Umbilical cord (tissue), 2 donors: ENCODE measurements at places on chromosomes 13 and 19. TPM values are rescaled to one million over a fixed set of nuclear protein-coding genes. Genes with fewer than 3 reads are reported as not detected.

DNA sequence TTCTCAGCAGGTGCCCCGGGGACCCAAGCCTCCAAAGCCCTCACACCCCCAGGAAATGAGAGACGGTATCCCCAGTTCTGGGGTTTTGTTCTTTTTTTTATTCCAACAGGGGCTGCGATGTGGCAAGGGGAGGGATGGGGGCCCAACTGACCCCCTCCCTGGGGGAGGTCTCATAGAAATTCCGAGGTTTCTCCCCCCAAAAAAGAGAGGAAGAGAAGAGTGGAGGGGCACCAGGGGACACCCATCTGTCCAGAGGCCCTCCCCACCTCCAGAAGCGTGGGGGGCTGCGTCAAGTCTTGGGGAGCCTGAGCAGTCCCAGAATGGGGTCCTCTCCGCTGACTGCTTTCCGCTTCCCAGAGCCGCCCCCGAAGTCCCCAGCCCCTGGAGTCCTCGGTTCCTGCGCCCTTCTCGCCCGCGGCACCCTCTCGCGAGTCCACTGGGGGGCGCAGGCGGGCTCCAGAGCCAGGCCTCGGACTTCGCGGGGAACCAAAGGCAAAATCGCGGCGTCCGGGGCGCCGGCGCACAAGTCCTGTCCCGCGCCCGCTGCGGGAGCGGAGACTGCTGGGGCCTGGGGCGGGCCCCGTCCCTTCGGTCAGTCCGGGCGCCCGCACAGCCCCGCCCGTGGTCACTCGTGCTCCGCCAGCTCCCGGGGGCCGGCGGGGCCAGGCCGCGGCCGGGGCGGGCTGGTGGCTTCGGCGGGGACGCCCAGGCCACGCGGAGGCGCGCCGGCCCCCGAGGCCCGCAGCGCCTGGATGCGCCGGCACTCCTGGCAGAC, 4.4 kb upstream of the ATP1A3 start:
- no peak for DNase-seq

- no peak for DNase-seq
Observed at GRCh38 chr19:41206456-41206855, 12.6 kb upstream of the AXL start.

DNA sequence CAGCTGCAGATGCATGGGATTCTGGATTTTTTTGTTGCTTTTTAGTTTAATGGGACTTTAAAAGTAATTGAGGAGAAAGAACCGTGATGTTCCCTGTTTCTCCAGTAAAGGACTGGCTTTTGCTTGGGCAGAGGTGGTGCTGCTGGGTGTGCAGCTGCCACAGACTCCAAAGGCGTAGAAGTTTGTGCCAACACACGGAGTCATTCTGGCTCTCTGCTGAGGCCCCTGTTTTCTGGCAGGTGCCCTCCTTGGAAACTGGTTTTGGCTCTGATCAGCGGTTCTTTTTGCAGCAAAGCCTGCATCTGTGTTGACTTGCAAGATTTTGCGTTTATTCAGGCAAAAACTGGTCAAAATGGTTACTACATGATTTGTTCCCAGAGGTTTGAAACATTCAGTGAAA, 16.0 kb upstream of the QTRT1 start:
- no peak for DNase-seq

- no peak for DNase-seq
Observed at GRCh38 chr13:101017123-101017872, 342.7 kb upstream of the TMTC4 start.

- DNase-seq: no peak
Observed at GRCh38 chr13:43728421-43728820, 58.4 kb downstream of the ENOX1 start.

GRCh38 chr19:50331994-50332243, 2.7 kb upstream of the KCNC3 start:
- no peak for DNase-seq

GRCh38 chr13:20940083-20940482, 37.5 kb upstream of the XPO4 start:
- peak; percentile 32 for DNase-seq

DNA sequence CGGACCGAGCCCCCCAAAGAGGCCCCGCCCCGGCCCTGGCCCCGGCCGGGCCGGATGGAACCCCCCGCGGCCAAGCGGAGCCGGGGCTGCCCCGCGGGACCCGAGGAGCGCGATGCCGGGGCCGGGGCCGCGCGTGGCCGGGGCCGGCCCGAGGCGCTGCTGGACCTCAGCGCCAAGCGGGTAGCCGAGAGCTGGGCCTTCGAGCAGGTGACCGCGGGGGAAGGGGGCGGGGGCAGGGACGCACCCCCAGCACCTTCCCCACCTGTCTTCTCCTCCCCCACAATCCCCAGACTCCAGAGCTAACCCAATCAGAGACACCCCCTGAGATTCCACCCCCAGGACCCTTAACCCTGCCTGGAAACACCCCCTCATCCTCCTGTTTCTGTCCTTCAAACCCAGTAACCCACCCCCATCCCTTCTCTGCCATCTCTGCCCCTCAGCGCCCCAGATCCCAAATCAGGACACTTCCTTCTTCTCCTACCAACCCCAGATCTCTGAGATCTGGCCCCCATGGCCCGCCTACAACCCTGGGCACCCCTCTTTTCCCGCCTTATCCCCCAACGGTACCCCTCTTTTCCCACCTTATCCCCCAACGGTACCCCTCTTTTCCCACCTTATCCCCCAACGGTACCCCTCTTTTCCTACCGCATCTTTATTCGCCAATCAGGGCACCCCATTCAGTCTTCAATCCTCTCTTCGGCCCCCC, 505 bp downstream of the ZSWIM4 start:
- DNase-seq: no peak

DNA sequence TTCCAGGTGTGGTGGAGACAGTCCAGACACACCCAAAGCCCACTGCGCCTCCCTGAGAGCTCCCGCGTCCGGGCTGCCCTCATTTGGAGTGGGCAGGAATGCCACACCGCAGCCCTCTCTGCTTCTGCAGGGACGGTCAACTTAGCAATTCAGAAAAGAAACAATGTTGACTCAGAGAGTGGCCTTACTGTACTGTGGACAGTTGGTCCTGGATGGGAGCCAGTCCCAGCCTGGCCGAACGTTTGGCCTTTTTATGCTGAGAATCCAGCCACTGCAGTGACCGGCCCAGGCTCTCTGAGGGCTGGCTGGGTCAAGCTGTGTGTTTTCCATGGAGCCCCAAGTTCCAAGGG, 7.2 kb downstream of the GAS6 start:
- no peak for DNase-seq

DNA sequence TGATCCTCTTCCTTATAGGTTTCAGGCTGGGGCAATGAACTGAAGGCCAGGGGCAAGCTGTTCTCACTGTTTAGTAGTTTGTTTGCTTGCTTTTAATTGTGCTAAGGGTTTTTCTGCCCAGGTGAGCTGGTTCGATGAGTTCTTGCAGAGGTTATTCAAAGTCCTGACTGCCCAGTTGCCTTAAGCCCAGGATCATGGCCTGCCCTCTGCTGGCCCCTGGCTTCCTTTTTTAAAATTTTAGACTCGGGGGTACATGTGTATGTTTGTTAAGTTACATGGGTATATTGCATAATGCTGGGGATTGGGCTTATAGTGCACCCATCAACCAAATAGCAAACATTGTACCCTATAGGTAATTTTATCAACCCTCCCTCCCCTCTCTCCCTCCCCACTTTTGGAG, 65.7 kb downstream of the ZNF536 start:
- no peak for DNase-seq

DNA sequence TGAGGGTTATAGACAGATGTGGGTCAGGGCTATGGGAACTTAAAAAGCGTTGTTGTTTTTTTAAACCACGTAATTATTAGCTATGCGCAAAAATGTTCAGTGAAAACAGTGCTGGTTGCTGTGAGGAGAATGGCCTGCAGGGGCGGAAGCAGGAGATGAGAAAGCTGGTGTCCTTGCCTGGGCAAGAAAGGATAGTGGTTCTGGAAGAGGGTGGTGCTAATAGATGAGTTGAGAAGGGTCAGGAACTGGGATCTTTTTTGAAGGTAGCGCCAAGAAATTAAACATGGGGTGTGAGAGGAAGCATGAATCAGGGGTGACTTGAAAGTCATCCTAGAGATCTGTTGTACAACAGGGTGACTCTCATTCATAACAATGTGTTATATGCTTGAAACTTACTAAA, 4.8 kb upstream of the SMG9 start:
- DNase-seq: no peak

GRCh38 chr13:47310401-47310800, 413.5 kb upstream of the HTR2A start:
- DNase-seq: no peak

DNA sequence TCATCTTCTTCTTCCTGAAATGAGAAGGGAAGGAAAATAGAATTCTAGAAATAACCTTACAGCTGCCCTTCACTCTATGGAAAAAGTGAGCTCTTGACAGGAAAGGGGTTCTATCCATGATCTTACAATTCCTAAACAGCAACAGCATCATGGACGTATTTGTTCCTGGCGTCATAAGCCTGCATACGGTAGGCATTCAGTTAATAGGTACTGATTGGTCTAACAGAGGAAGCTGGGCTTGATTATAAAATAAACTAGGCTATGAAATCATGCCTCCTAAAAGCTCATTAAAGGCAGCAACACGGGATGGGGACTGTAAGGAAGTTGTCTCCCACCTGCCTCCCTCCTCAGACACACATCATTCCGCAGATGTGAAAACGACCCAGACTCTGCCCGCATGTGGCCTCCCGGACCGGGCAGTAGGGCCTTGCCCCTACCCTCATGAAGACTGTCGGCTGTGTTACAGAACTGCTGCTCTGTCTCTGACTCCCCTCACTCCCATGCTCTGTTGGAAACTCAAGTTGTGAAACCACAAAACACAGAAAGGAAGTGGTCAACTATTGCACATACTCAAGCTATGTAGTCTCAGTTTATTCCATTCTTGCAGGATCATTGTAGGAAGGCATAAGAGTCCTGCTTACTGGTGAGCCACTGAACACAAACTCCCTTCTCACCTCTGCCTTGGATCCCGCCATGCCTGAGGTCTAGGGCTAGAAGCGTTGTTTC, 129.8 kb downstream of the DLEU7 start:
- DNase-seq: peak; percentile 52

DNA sequence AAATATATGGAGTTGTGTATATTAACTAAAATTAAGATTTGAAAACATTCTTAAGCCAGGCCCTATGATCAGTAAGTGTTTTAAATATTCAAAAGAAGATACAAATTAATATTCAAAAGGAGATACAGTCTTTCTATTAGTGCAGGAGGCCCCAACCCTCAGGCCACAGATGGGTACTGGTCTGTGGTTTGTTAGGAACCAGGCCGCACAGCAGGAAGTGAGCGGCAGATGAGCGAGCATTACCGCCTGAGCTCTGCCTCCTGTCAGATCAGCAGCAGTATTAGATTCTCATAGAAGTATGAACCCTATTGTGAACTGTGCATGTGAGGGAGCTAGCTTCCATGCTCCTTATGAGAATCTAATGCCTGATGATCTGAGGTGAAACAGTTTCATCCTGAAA, 232.9 kb downstream of the FOXO1 start:
- no peak for DNase-seq

DNA sequence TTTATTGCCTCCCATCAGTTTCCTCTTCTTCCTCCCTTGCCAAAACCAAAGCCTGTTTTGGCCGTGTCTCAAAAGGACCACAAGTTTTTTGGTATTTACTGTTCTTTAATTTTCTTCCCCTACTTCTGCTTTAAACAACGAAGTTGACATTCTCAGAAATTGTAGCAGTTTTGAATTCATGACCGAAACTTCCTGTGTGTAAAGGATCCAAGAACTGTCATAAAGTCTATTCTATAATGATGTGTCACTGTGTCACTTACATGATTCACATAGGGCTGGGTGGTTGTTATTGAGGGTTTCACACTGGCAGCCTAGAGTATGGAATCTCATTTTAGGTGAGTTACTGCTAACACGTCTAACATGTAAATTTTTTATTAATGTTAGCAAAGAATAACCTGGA, 741.0 kb upstream of the KLHL1 start:
- no peak for DNase-seq

- peak; percentile 94 for DNase-seq
Observed at GRCh38 chr19:12052497-12053169, at the start of gene ZNF878. ZNF878 (minus strand) TSS chr19:12052961; CDS start chr19:12052801, 160 bp downstream.

- peak; percentile 60 for DNase-seq
Observed at GRCh38 chr19:56252699-56253422, 19.7 kb upstream of the EDDM13 start.

DNA sequence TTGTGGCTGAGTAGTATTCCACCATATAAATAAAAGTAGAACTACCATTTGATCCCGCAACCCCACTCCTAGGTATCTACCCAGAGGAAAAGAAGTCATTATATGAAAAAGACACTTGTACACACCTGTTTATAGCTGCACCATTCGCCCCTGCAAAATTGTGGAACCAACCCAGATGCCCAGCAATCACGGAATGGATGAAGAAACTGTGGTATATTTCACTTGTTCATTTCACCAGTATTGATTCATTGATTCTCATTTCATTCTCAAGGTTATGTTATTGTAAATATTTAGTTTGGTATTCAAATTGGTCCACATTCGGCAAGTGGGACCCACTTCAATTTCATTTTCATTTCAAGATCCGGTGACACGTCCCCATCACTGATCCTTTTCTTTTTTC, 8.2 kb upstream of the RFPL4A start:
- DNase-seq: no peak

GRCh38 chr13:101783554-101783953, 331.1 kb downstream of the ITGBL1 start:
- DNase-seq: no peak

DNA sequence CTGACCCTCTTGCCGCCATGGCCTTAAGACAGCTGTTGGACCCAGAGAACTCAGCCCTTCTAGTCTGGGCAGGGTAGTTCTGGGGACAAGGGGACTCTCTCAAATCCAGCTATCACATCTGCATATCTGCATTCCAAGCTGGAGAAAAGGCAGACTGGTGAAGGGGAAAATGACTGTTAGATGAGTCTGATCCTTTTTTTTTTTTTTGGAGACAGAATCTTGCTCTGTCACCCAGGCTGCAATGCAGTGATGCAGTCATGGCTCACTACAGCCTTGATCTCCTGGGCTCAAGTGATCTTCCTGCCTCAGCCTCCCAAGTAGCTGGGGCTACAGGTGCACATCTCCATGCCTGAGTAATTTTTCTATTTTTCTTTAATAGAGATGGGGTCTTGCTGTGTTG, 114.3 kb downstream of the SIPA1L3 start:
- DNase-seq: no peak

GNA15 gene
- total RNA-seq: 20.5 TPM

TEX26 gene
- not detected for total RNA-seq

SYNGR4 gene
- total RNA-seq: not detected

SETDB2 gene
- total RNA-seq: 9.4 TPM

ELAVL1 gene
- total RNA-seq: 16.1 TPM

FCAR gene
- total RNA-seq: not detected

FFAR2 gene
- total RNA-seq: 0.72 TPM

ICAM1 gene
- 14.2 TPM for total RNA-seq

KASH5 gene
- 1.7 TPM for total RNA-seq

SIGLECL1 gene
- total RNA-seq: not detected

FPR3 gene
- total RNA-seq: 2.6 TPM

AMER2 gene
- total RNA-seq: 2.4 TPM

PRR19 gene
- total RNA-seq: not detected
